Stimulated activated CD8-positive, alpha-beta memory T cell treated with anti-CD3 and anti-CD28 coated beads, Interleukin-7, amount 100 ng/mL, for 1 hour (primary cell): ENCODE measurements at places on chromosomes 4 and X.

- DNase-seq, result no peak
Measured at GRCh38 chr4:128155231-128155855, 94.2 kb downstream of the LARP1B start.

DNA sequence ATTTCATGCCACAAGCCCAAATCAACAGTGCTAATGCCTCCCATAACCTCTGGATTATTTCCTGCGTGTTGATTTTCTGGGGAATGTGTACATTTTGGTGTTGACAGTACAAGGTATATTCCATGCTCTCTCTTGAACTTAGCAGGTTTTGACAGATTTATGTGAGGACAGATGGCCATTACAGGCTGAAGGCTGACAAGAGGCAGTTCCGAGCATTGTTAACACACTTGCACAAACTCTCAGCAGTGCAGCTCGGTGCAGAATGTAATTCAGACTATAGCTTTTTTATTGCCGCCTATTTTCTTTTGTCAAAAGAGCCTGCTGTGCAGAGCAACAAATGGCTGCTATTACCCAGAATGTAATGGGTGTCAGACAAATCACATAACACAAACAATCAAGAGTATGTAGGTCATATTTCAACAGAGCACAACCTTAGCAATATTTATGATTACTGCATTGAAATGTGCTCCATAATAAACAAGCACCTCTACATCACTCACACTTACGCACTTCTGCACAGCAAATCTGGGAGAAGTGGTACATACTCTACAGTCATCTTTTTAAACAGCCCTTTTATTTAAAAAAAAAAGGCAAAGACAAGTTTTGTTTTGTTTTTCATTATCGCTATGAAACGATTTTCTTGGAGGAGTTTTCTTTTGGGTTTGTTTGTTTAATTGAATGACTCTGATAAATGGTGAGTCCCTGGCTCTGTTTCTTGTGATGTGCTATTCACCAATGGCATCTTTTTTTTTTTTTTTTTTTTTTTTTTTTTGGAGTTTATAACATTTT, 71.6 kb downstream of the PPARGC1A start:
- DNase-seq, result no peak

- no peak for DNase-seq
Measured at GRCh38 chr4:123343400-123344041, 53.1 kb upstream of the SPRY1 start.

DNA sequence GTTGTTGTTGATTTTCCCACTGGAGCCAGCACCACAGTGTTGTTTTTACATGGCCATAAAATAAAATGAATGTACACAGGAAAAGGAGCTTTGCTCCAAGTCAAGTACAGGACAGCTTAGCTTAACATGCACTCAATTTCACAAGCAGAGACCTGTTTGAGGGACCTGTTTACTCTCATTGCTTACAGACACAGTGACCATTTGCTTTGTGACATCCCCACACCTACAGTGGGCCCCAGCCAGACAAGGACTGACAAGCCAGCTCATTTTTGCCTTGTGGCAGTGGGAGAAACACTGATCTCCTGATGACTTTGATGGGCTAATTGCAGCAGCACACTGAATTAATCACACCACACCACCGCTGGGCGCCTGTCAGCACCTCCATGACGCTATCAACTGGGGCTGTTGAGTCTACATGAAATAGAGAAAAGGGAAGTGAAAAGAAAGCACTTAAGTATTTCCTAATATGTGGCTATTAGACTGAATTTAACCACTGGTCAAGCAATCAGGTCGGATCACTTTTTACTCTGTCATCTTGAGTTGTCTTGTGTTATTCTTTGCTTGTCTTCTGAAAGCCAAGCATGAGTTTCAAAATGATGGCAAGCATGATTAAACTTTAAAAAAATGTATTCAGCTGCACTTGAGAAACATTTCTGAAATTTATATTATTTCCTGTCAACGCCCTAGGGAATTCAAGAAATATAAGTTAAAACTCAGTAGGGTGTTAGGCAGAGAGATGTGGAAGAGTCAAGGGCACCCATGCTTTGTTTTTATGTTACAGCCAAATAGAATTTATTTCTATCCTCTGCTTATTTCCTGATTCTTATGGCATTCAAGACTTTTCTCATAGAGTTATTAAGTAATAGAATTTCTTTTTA, 557.7 kb downstream of the RAB28 start:
- DNase-seq, result no peak

DNA sequence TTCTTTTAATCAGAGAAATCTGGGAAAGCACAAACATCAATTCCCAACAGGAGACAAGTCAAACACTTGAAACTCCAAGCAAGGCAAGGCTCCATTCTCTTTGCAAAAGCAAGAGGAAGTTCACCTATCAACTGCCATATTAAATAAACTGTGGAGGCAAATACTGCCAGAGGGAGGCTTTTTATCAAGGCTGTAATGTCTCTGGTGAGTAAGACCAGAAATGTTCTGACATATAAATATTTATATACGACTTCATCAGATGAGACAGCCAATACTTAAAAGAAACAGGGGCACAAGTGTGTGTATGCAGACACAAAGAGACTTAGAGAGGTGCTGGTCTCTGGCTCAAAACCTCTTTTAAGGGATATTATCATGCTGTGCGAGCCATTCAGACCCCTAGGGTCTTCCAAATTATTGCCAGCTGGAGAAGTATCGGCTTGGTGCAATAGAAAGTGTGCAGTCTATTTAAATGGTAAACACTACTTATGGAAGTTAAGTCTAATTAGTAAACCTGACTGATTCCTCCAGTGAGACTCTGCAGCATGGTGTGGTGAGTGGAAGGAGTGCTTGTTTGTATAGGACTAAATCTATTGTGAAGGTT, 24.4 kb downstream of the DCX start:
- no peak for DNase-seq
